Esophagus mucosa (tissue), 1 donor: ENCODE measurements at places on chromosomes 11 and 22. TPM values are rescaled to one million over a fixed set of nuclear protein-coding genes. Genes with fewer than 3 reads are reported as not detected.

DNA sequence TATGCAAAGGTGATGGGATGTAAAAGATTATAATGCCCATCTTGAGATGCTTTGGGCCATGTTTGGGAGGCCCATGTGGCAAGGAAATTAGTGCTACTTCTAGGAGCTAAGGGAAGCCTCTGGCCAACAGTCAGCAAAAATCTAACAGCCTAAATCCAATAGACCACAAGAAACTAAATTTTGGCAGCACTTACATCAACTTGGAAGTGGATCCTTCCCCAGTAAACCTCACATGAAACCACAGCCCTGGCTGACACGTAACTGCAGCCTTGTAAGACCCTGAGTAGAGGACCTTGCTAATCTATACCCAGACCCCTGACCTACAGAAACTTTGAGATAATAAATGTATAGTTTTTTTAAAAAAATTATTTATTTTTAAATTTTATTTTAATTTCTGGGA lies 13.1 kb upstream of the GRK3 start:
- no peak for ATAC-seq

DNA sequence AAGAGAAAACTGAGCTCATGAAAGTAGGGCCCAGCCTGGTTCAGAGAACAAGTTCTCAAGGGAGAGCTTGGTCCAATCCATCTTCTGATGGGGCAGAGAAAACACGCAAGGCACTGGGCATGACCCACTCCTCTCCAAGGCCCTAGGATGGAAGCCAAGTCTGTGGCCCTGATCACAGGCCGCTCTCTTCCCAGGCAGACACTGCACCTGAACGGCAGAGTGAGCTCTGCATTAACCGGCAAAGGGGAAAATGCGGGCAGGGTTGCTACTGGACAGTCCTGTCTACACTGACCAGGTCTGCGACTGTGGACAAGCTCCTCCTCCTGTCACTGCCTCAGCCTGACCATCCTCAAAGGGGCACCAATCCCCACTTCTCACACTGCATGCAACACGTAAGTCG lies 49.3 kb downstream of the SGSM3 start:
- ATAC-seq: no peak

GRCh38 chr11:7664867-7665266 lies 8.4 kb downstream of the CYB5R2 start:
- ATAC-seq: no peak

DNA sequence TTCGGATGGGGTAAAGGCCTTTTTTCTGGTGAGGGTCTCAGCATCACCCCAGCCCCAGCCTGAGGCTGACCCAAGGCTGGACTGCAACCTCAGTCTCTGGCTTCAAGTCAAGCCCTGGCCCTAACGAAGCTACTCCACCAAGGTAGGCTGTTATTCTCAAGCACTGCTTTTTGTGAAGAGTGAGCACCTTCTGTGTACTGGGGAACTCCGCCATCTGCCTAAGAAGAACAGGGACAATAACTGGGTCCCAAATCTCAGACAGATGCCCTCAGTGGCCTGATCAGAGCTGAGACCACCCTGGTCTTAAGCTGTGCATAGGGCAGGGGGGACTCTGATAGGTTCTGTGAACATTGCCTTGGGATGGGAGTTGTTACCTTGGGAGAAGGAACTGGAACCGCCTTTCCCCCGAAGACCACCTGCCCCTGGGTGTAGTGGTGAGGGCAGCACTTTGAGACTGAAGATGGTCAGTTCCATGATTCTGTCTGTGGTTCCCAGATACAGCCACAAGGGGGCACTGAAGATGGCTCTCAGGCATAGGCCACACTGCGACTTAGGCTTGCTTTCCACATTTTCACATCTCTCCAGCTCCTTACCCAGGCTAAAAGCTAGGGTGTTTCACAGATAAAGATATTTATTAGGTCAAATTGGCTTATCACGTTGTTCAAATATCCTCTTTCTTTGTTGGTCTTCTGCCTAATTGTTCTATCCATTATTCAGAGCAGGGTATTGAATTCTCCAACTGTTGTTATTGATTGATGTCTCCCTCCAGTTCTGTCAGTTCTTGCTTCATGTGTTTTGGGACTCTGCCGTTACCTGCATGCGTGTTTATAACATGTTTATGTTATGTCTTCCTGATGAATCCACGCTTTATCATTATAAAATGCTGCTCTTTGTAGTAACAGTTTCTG lies 11.8 kb upstream of the UVRAG start:
- ATAC-seq: peak; percentile 78

- ATAC-seq: peak; percentile 79
These were observed at the start of gene FAM83F for GRCh38 chr22:39994566-39995392. Gene FAM83F (plus strand): TSS chr22:39994954. CDS start chr22:39995043, 89 bp downstream.

The OTOG gene
- not detected for total RNA-seq

DNA sequence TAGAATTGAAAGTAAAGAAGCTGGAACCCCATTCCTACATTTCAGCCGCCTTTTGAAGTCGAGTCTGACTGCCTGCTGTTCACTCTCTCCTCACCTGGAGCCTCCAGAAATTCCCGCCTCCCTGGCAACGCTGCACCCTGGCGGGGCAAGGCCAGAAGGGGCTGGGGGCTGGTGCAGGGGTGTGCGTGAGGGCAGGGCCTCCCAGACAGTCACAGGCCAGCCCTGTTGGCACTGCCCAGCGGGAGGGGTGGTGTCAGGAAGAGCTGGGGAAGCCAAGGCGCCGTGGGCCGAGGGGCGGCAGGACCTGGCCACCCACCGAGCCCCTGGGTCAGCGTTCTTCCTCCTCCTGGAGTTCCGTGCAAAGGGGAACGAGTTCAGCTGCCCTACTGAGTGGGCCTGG lies 123.2 kb downstream of the KCNQ1OT1 start:
- no peak for ATAC-seq
